ENCODE measurements at places on chromosomes 7 and 10.

GRCh38 chr10:122072491-122072890 lies 83.5 kb downstream of the TACC2 start:
- DNase-seq: no peak

DNA sequence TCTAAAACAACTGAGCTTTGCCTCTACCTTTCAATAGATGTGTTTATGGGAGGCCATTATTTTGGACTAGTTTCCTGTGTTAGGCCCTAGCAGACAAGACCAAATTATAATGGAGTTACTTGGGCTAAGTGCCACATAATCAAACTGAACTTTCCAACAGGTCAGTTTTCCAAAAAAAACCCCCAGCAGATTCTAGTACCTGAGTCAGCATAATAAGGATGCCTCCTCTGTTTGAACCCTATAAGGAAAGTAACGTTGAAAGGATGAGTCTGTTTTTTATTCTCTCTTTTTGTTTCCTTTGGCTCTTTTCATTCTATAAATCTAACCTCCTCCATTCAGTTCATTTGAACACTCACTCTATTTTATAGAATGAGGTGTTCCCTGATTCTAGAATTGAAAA lies 148.1 kb upstream of the FAM3C start:
- DNase-seq: no peak

DNA sequence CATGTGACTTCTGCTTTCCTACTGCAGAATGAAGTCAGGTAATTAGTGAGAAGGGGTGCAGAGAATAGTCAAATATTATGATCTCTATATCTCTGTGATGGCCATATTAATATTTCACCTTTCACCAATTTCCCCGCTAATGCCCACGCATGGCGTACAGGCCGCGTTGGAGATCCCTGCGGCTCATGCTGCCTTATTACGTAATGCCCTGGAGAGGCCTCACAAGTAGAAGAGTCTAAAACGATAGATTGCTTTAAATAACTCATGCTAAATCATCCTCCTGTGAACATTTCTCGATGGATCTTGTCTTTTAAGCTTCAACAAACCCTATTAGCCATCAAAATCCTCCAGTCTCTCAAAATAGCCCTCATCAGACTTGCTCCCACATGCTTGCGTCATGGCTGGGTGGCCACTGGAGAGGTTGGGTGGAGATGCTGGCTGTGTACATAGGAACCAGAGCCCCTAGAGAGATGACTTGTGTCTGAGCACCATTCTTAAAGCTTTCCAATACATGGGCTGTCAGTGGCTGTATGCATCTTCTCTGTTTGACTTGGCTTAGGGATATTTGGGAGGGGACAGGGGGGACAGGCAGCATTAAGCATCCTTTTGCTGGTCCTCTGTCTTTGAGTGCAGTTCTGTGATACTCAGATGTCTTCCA lies 79.5 kb upstream of the INSYN2A start:
- DNase-seq: no peak

DNA sequence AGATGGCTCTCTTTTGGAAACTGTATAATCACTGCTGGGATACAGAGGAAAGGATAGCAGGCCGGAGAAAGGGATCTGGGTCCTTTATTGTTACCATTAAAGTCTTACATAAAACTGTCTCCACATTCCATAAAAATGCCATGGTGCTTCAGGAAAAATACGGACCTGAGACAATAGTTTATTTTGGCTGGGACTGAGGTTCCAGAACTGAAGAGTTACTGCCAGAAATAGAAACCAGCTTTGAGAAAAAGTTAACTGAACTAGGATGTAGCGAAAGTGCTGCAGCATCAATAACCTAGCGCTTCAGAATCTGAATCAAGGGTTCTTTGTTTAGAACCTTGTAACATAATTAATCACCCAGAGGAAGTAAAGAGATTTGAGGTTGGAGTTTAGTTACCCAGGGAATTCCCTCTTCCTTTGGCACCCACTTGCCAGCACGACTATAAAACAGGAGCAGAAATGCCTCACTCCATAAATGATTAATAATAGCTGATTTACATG lies 38.0 kb downstream of the MEOX2 start:
- no peak for DNase-seq

GRCh38 chr10:97533888-97534287 lies 35.2 kb downstream of the UBTD1 start:
- no peak for DNase-seq

GRCh38 chr7:115009139-115009538 lies 87.2 kb downstream of the MDFIC start:
- DNase-seq: no peak

- DNase-seq: no peak
These were observed 84.9 kb downstream of the NHLRC2 start for GRCh38 chr10:113939212-113939860.

DNA sequence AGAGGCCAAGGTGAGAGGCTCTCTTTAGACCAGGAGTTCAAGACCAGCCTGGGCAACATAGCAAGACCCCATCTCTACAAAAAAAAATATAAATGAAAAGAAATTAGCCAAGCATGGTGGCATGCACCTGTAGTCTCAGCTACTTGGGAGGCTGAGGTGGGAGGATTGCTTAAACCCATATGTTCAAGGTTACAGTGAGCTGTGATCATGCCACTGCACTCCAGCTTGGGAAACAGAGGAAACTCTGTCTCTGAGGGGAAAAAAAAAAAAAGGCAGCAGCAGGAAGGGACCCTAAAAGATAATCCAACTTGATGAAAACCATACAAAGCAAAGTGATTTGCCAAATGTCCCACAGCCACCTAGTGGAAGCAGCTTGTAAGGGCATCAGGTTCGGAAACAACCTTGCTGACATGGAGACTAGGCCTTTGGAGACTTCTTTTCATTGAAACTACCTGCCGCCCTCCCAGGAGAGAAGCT lies 15.6 kb upstream of the PBLD start:
- peak; percentile 48 for DNase-seq

DNA sequence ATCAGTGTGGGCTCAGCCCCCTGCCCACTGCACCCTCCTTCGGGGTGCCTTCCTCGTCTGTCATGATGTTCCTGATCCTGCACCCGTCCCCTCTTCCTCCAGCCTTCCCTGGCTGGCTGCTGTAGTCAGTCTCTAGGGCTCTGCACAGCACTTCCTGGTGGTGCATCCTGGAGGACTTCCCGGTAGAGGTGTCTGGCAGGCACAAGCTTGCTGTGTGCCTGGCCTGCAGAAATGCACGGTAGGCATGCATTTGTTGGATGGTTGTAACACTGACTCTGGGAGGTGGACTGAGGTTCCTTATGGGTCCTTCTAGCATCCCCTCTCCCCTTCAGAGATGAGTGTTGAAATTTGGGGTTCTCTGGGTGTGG lies 92.8 kb downstream of the BMS1 start:
- no peak for DNase-seq

DNA sequence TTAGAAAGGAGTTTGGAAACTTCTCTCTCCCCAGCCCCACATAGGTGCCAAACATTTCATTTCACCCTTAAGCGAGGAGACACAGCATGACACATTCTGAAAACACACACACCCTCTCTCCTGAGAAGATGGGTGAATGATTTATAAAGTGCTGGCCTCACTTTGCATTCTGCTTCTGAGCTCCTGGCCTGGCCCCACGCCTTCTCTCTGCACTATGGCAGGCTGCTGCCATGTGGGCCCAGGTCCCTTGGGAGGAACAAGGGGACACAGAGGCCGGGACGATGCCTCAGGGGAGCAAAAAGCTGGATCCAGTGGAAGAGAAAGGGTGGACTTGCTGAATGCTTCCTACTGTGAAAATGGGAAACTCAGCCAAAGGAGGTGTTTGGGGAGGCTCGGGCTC lies 56.0 kb downstream of the CPXM2 start:
- DNase-seq: no peak

GRCh38 chr7:157002819-157003421 lies 7.5 kb downstream of the MNX1 start:
- DNase-seq: no peak

- no peak for DNase-seq
These were observed 150.2 kb upstream of the NFE2L3 start for GRCh38 chr7:26001662-26002244.

- DNase-seq: no peak
These were observed 290.2 kb upstream of the SEMA3C start for GRCh38 chr7:81209059-81209458.

DNA sequence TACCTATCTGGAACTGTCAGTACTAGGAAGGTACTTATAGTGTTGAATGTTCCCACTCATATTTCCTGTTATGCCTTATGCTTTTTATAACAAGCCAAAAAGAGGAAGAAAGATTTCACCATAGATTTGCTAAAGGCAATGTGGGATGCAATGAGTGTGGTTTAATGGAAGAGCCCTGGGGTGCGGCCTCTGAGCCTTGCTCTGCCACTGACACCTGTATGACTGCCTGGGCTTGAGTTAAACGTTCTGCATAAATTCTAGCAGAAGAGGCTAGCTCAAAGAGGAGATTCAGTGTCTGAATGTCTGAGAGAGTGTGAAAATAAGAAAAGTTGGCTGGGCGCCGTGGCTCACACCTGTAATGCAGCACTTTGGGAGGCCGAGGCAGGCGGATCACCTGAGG lies 143.8 kb downstream of the TPST1 start:
- no peak for DNase-seq

DNA sequence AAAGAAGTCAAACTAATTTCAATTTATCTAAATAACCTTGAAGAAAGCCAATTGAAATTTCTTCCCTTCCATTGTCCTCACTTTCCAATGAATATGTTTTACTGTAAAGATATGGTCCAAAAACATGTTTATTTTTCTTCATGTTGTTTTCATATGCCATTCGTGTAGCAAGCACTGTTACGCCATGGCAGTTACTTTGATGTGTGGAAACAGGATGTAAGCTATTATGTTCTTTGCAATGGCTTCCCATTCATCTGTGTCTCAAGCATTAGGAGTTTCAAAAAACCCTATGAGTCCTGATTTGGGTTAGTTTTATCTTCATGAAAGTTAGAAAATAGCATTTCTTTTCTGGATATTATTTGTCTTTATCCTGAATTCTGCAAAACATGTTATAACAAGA lies 31.0 kb downstream of the GPR141 start:
- DNase-seq: no peak

- no peak for DNase-seq
These were observed 38.5 kb downstream of the ERCC6 start for GRCh38 chr10:49500412-49500811.

DNA sequence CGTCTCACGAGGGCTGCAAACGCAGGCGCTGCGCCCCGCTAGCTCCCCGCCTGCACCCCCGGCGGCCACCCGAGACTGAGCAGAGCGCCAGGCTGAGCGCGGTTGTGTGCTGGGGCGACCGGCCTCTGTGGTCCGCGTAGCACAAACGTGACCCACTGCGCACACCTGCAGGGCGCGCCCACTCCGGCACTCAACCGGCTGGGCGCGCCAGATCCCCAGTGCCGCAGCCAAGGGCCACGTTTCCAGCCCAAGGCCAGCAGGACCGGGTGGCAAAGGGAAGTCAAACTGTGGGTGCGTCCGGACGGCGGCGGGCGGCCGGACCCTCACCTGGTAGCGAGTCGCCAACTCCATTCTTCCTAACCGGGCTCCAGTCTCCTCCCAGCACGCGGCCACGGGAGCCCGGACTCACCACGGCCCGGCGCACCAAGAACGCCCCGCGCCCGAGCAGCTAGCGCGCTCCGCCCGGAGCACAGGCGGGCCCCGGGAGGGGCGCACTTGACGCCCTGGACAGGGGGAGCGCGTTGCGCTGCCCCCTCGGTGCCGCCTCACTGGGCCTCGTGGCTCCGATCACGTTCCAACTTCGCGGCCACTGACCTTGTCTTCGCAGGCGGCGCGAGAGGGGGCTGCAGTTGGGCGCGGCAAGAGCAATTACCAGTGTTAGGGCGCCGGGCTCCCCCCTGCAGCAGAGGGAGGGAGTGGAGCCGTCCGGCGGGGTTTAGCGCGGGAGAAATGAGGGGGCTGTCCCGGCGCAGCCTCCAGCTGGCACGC lies at the start of gene CDCA7L:
Gene CDCA7L (minus strand): TSS at position 446 of the 768 bp plus-strand sequence. CDS start 95 bp downstream, at position 351.
- DNase-seq: peak; percentile 73

DNA sequence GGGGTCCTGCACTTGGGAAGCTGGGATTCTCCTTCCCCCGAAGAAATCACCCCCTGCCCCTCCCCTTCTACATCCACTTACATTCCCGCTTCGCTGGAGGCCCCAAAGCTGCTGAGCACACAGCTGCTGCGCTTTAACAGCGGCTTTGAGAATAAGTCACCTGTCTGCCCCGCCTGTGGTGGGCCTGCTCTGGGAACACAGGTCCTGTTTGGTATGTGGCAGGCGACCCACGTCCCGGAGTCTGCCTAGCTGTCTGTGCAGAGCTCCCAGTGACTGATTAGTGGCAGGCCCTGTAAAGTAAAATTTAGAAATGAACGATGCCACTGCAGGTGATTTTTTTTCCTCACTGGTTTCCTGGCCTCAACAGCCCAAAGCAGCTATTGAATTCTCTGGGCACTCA lies 47.0 kb downstream of the CDH23 start:
- DNase-seq: no peak

GRCh38 chr7:133570321-133570720 lies 317.4 kb downstream of the EXOC4 start:
- DNase-seq: no peak

GRCh38 chr10:102826148-102826796 lies 10.9 kb downstream of the CYP17A1 start:
- no peak for DNase-seq

DNA sequence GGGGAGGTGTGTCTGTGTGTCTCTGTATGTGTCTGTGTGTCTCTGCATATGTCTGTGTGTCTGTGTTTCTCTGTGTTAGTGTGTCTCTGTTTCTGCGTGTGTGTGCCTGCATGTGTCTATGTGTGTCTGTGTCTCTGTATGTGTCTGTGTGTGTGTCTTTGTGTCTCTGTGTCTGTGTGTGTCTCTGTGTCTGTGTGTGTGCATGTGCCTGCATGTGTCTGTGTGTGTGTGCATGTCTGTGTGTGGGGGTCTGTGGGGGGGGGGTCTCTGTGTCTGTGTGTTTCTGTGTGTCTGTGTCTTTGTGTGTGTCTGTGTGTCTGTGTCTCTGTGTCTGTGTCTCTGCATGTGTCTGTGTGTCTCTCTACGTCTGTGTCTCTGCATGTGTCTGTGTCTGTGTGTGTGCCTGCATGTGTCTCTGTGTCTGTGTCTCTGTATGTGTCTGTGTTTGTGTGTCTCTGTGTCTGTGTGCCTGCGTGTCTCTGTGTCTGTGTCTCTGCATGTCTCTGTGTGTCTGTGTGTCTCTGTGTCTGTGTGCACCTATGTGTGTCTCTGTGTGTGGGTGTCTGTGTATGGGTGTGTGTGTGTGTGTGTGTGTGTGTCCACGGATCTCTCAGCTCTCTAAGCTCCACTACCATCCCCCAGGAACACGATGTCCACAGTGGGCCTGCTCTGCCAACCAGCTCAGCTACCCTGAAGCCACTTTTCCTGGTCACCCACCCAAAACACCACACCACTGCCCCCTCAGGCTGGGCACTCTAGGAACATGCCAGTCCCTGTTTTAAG lies 41.7 kb downstream of the RASGEF1A start:
- DNase-seq: no peak
